K562 (cell line): ENCODE measurements at places on chromosomes 11 and 22. TPM values are rescaled to one million over a fixed set of nuclear protein-coding genes. Genes with fewer than 3 reads are reported as not detected.

Gene DEUP1
- polyA plus RNA-seq, result 7.9 and 9.3 TPM in 2 replicates

Gene PIWIL4
- polyA plus RNA-seq, result 13.5 and 16.5 TPM in 2 replicates

DNA sequence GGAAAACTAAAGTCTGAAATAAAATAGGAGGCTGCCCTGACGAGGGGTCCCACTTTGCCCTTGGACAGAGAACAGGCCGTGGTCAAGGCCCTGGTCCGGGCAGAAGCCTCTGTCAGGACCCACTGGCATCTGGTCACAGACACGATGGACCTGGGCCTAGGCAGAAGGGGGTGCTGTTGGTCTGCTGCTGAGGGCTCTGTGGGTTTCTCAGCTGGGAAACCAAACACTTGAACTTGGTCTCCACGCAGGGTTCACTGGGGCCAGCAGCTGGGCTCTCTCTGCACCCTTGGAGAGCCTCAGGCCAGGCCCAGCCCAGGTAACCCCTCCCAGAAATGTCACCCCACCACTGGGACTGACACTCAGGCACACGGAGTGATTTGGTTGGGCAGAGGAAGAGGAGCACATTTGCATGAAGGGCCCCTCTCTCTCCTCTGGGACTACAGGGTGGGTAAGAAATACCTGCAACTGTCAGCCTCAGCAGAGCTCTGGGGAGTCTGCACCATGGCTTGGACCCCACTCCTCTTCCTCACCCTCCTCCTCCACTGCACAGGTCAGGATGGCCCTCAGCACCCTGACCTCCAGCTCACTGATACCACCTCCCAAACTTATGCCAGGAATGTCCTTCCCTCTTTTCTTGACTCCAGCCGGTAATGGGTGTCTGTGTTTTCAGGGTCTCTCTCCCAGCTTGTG is 48.1 kb upstream of the TOP3B start:
- H3K4me1 ChIP-seq, result peaks cover 10% of the 10 kb centered on the region
- no peak overlapping the region for H3K4me3 ChIP-seq
- H3K27ac ChIP-seq, result no peak overlapping the region

DNA sequence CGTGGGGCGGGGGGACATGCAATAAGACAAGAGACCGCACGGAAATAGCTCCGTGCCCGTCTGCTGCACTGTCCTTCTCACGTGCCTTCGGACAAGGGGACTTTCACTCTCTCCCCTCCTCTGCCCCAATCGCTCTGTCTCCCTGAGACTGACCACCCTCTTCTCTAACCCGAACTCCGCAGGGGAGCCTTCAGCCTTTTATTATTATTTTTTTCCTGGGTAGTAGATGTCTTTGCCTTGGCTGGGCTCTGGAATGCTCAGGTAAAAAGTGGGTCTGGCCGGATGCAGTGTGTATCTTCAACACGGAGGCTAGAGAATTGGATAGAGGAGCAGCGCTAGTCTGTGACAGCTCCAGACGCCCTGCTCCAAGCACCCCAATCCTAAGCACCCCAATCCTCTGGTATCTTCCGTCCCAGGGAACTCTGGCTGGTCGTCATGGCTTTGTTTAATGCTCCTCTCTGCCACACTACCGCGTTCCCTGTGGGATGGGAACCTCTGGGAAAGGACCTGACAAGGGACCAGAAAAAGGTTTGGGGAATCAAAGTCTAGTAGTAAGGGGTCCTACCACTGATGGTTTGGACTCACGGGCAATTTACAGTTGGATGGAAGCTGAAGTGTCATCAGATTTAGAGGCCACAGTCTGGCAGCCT is 25.1 kb upstream of the ROBO3 start:
- no peak overlapping the region for H3K4me3 ChIP-seq
- H3K36me3 ChIP-seq, result no peaks in the 10 kb centered on the region
- DNase-seq, result no peak
- no peak overlapping the region for H3K27ac ChIP-seq

- H3K36me3 ChIP-seq, result no peaks in the 10 kb centered on the region
Observed at GRCh38 chr11:26992031-26992541, 1.8 kb upstream of the FIBIN start.

- no peak for DNase-seq
- peaks cover 22% of the 10 kb centered on the region for H3K4me1 ChIP-seq
- no peaks in the 10 kb centered on the region for H3K27me3 ChIP-seq
- H3K36me3 ChIP-seq, result peaks cover 24% of the 10 kb centered on the region; the same call in 2 of the 3 replicates
- H3K4me3 ChIP-seq, result no peak overlapping the region
Observed at GRCh38 chr22:41909310-41910049, 5.4 kb downstream of the SHISA8 start.
